ENCODE measurements at places on chromosomes 2 and 18.

GRCh38 chr2:179255129-179255528, 9.5 kb downstream of the SESTD1 start:
- no peak for DNase-seq

- DNase-seq = no peak
Measured at GRCh38 chr2:235859651-235860050, 308.5 kb downstream of the GBX2 start.

- peak; percentile 43 for DNase-seq
Measured at GRCh38 chr2:126664234-126664633, 8.3 kb downstream of the GYPC start.

- DNase-seq = no peak
Measured at GRCh38 chr2:65278531-65278981, 50.9 kb downstream of the ACTR2 start.

- DNase-seq = no peak
Measured at GRCh38 chr2:133077269-133077822, 407.3 kb upstream of the LYPD1 start.
